ENCODE measurements at places on chromosomes 12 and 14. TPM values are rescaled to one million over a fixed set of nuclear protein-coding genes. Genes with fewer than 3 reads are reported as not detected.

The CCDC88C gene
- 174 TPM for total RNA-seq

The BICDL1 gene
- total RNA-seq: 60.9 TPM

The TBX3 gene
- 0.10 TPM for total RNA-seq

The RAB15 gene
- 2.9 TPM for total RNA-seq

The SDR39U1 gene
- total RNA-seq: 21.6 TPM

The NFATC4 gene
- total RNA-seq: 0.10 TPM

The TMPRSS12 gene
- total RNA-seq: not detected

The ASCL1 gene
- total RNA-seq: 0.10 TPM

The ANKRD33 gene
- total RNA-seq: 0.10 TPM

The TSPAN19 gene
- not detected for total RNA-seq

The PIANP gene
- total RNA-seq: not detected

The ADAMTS20 gene
- not detected for total RNA-seq

The USP44 gene
- total RNA-seq: 6.3 TPM

The ARHGEF40 gene
- 12.9 TPM for total RNA-seq

The RBM19 gene
- total RNA-seq: 33.8 TPM

The TMEM121 gene
- total RNA-seq: 1.5 TPM

The LPAR5 gene
- total RNA-seq: 4.1 TPM

The OAS2 gene
- 22.2 TPM for total RNA-seq

The HOTAIR gene
- total RNA-seq: not detected

The KLHL33 gene
- total RNA-seq: 0.10 TPM

The CMAS gene
- total RNA-seq: 5.8 TPM

The EML5 gene
- total RNA-seq: 3.8 TPM

The PKP2 gene
- total RNA-seq: 0.84 TPM

The TRHDE gene
- total RNA-seq: 0.21 TPM

The NFYB gene
- 14.1 TPM for total RNA-seq

The NACA gene
- total RNA-seq: 2,113 TPM

The IFNG-AS1 gene
- 1.7 TPM for total RNA-seq

The MANSC1 gene
- total RNA-seq: 0.31 TPM

The CCDC175 gene
- total RNA-seq: 0.84 TPM

The LBHD2 gene
- not detected for total RNA-seq

The PMEL gene
- total RNA-seq: not detected

The PLEKHG7 gene
- 0.42 TPM for total RNA-seq

The CPNE6 gene
- total RNA-seq: not detected

The ALX1 gene
- total RNA-seq: not detected

The CPNE8 gene
- total RNA-seq: 8.5 TPM

The LUM gene
- 0.10 TPM for total RNA-seq

The PRKD1 gene
- not detected for total RNA-seq

The PHETA1 gene
- total RNA-seq: 2.7 TPM

The HEBP1 gene
- total RNA-seq: 4.3 TPM

The TMEM52B gene
- 1.4 TPM for total RNA-seq

Data from mononuclear cell (primary cell).